ENCODE measurements at places on chromosomes 2 and 18. TPM values are rescaled to one million over a fixed set of nuclear protein-coding genes. Genes with fewer than 3 reads are reported as not detected.

KLF11 gene
- 13.0 TPM for total RNA-seq

MYO3B gene
- total RNA-seq = 0.41 TPM

SCN9A gene
- 68.5 TPM for total RNA-seq

MFSD2B gene
- total RNA-seq = 0.41 TPM

UGT1A8 gene
- total RNA-seq = not detected

IL36A gene
- not detected for total RNA-seq

EVX2 gene
- not detected for total RNA-seq

SPATA3 gene
- not detected for total RNA-seq

GCG gene
- 0.41 TPM for total RNA-seq

NLRC4 gene
- total RNA-seq = 0.41 TPM

ALKAL2 gene
- 2.0 TPM for total RNA-seq

LRP1B gene
- 84.0 TPM for total RNA-seq

FAM124B gene
- 8.2 TPM for total RNA-seq

REEP1 gene
- 147 TPM for total RNA-seq

AP1S3 gene
- total RNA-seq = 2.0 TPM
